ENCODE measurements at places on chromosomes 5 and 9. TPM values are rescaled to one million over a fixed set of nuclear protein-coding genes. Genes with fewer than 3 reads are reported as not detected.

The CDH18 gene
- total RNA-seq: not detected

The CPEB4 gene
- 104 TPM for total RNA-seq

The C9orf152 gene
- total RNA-seq: not detected

The NUTM2F gene
- not detected for total RNA-seq

The ESM1 gene
- total RNA-seq: 3.8 TPM

The MARCOL gene
- not detected for total RNA-seq

The STK32A gene
- total RNA-seq: 0.16 TPM

The ARID3C gene
- not detected for total RNA-seq

The FGF18 gene
- total RNA-seq: 13.7 TPM

The PSIP1 gene
- total RNA-seq: 20.9 TPM

The LURAP1L gene
- 5.7 TPM for total RNA-seq

The PCSK1 gene
- total RNA-seq: 0.81 TPM

DNA sequence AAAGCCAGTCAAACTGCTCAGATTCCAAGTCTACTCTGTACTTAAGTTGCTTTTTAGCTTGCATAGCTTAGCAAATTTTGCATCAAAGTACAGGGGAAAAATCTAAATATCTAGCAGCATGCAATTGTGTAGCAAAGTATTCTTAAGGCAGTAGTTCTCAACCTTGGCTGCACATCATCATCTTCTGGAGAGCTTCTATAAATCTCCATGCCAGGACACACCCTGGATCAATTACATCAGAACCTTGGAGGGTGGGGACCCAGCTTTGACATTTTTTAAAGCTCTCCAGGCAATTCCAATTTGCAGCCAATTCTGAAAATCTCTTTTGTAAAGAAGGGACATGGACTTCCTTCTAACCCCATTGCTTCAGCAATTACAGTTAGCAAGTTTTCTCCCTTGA is 187.5 kb downstream of the SNCAIP start:
- H3K27ac ChIP-seq: peak overlapping the region; percentile 63
- H3K36me3 ChIP-seq: no peaks in the 10 kb centered on the region
- no peak overlapping the region for H3K4me3 ChIP-seq
- H3K4me1 ChIP-seq: no peaks in the 10 kb centered on the region
- H3K27me3 ChIP-seq: no peaks in the 10 kb centered on the region

DNA sequence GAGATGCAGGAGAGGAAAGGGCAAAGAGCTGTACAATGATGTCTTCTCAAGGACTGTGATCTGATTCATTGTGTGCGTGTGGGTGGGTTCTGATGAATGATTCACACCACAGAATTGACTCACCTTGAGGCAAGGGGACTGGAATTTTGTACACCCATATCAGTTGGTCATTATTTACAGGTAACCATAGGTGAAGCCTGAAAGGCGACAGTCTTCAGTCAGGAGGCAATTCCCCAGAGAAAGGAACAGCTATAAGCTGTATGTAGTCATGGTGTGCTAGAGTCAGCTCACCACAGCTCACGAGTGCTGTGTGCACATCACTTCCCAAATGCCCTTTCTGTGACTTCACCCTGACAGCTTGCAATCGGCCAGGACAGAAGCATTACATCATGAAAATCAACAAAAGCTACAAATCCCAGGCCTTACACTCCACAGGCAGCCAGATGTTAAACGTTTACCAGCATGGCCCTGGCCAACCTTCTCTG is 87.6 kb upstream of the RPS23 start:
- H3K4me1 ChIP-seq: no peaks in the 10 kb centered on the region
- H3K27ac ChIP-seq: no peak overlapping the region
- H3K36me3 ChIP-seq: no peaks in the 10 kb centered on the region
- no peaks in the 10 kb centered on the region for H3K27me3 ChIP-seq
- no peak overlapping the region for H3K4me3 ChIP-seq

DNA sequence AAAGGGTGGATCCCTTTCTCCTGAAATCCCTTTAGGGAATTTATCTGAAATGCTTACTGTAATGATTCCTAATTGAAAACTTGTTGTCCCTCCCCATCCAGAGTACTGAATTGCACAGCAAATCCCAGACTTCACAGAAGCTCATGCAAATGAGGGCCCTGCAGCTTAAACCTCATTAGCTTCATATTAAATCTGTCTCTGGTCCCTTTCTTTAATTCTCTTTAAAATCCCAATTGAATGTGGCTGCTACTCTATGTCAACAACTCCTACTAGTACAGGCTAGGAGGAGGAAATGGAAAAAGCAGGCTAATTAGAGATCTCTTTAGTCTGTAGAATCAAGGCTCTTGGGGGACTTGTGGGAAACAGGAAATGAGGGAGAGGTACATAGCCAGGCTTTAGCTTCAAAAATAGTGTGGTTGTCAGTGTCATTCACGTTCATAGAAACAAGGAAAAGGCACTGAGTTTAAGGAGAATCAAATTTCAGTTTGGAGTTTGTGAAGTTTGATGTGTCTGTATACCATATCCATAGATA is 191.3 kb upstream of the PRDM9 start:
- H3K4me1 ChIP-seq: no peaks in the 10 kb centered on the region
- no peak overlapping the region for H3K27ac ChIP-seq
- no peak for DNase-seq

DNA sequence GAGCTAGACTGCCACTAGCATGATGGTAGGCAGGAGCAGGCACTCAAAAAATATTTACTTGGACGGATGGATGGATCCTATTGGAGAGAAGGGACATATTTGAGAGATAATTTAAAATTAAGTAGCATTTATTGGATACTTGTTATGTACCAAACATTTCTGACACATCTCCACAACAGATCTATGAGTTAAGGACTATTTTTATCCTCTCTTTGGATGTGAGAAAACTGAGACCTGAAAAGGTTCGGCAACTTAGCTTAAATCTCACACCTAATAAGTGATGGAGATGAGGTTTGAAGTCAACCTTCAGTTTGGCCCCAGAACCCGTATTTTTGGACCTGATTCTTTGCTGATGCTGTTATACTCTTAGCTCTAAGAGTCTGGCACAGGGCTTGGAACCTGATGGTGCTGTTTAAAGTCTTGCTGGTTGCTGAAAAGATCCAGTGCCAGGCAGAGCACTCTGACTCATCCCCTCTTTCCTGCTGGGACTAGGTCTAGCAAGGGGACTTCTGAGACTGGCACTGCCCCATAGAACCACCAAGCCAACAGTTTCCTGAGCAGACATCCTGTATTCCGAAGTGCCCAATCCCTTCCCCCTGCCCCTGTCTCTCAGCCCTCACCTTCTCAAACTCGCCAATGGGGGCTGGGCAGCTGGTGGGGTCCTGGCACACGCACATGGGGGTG is 15.6 kb downstream of the SPARC start:
- H3K27ac ChIP-seq: peak overlapping the region; percentile 81
- H3K4me3 ChIP-seq: no peak overlapping the region
- H3K27me3 ChIP-seq: no peaks in the 10 kb centered on the region
- no peak for DNase-seq
- H3K4me1 ChIP-seq: peaks cover 98% of the 10 kb centered on the region
- peaks cover 6% of the 10 kb centered on the region for H3K36me3 ChIP-seq

DNA sequence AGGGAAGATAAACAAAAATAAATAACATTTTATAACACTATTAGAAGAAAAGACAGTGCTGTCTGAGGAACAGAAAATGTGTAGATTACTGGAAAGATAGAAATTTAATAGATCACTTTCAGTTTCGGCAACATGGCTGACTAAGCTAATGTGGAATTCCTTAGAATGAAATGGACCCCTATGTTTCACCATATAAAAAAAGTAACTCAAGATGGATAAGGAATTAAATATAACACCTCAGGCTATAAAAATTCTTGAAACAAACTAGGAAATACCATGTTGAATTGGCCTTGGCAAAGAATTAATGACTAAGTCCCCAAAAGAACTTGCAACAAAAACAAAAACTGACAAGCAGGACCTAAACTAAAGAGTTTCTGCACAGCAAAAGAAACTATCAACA is 558.3 kb downstream of the CHSY3 start:
- H3K4me1 ChIP-seq: no peaks in the 10 kb centered on the region
- no peaks in the 10 kb centered on the region for H3K27me3 ChIP-seq
- H3K36me3 ChIP-seq: no peaks in the 10 kb centered on the region

DNA sequence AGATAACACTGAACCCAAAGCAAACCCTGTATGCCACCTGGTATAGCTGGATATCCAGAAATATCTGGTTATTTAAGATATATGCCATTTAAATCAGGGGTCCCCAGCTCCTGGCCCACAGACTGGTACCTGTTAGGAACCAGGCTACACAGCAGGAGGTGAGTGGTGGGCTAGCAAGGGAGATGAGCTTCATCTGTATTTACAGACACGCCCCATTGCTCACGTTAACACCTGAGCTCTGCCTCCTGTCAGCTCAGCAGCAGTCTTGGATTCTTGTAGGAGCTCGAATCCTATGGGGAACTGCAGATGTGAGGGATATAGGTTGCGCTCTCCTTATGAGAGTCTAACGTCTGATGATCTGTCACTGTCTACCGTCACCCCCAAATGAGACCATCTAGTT is 646.6 kb downstream of the TLE4 start:
- DNase-seq: no peak
- H3K36me3 ChIP-seq: no peaks in the 10 kb centered on the region
- no peak overlapping the region for H3K4me3 ChIP-seq
- no peaks in the 10 kb centered on the region for H3K27me3 ChIP-seq
- H3K4me1 ChIP-seq: no peaks in the 10 kb centered on the region
- H3K27ac ChIP-seq: no peak overlapping the region

DNA sequence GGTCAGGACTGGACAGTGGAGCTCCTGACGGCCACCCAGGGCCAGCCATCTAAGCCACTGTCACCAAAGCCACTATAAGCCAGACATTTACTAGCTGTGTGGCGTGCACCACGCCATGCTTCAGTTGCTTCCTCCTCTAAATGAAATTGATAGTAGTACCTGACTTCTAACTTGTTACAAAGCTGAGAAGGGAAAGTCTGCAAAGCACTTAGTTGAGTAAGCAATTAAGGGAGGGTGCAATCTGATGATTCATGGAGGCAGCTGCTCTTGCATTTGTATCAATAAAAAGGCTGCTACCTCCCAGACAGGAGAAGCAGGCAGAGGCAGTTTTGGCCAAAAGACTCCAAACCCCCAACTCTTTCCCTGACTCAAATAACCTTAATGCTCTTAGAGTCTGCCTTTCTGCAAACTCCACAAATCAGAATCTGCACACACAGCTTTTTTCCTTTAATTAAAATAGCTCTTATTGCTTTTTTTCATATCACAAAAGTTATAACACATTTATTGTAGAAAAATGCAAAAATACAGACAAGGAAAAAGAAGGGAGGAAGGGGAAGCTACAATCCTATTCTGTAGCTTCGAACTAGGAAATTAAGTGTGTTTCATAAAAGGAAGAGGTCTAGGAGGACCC is 19.3 kb upstream of the RAPGEF1 start:
- H3K27ac ChIP-seq: no peak overlapping the region
- no peaks in the 10 kb centered on the region for H3K27me3 ChIP-seq
- DNase-seq: no peak
- no peaks in the 10 kb centered on the region for H3K4me1 ChIP-seq
- no peaks in the 10 kb centered on the region for H3K36me3 ChIP-seq
- H3K4me3 ChIP-seq: no peak overlapping the region

- H3K27ac ChIP-seq: no peak overlapping the region
- no peak overlapping the region for H3K4me3 ChIP-seq
- H3K36me3 ChIP-seq: no peaks in the 10 kb centered on the region
Observed at GRCh38 chr9:124266139-124266825, 8.5 kb downstream of the NEK6 start.

GRCh38 chr9:82797534-82797933 is 265.4 kb downstream of the RASEF start:
- no peak overlapping the region for H3K27ac ChIP-seq
- H3K36me3 ChIP-seq: no peaks in the 10 kb centered on the region
- peak; percentile 75 for DNase-seq

DNA sequence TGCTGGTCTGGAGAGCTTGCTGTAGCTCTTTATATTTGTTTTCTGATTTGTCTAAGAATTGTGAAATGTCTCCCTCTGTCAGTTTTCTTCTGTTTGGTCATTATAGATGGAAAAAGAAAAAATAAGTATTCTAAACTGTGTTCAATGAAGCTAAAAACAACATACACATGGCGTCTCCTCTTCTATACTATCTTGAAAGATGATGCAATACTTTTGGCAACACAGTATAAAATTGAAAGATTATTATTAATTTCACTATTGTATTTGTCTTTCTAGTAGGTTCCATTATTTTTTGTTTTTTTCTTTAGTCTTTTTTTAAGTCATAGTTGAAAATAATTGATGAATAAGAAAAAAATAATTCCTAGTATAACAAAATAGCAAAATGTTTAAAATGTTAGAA is 22.5 kb downstream of the CCDC192 start:
- no peak for DNase-seq
- H3K27me3 ChIP-seq: no peaks in the 10 kb centered on the region
- no peaks in the 10 kb centered on the region for H3K4me1 ChIP-seq

- no peak overlapping the region for H3K4me3 ChIP-seq
- H3K4me1 ChIP-seq: no peaks in the 10 kb centered on the region
- DNase-seq: no peak
- H3K27me3 ChIP-seq: no peaks in the 10 kb centered on the region
Observed at GRCh38 chr5:57937501-57938173, 455.0 kb upstream of the ACTBL2 start.

DNA sequence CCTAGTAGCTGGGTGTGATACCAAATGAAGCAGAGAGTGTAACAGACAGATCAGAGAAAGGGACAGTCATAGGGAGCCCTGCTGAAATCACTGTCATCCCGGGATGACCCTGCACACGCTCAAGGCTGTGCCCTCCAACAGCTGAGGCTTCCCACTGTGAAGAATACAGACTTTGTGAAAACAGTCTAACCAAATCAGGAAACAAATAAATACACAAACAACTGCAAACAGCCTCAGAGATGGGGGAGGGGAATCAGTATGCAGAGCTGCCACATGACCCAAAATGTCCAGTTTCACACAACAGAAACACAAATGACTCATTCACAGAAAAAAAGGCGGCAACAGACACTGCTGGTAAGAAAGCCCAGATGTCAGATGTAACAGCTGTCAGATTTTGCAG is 101.9 kb downstream of the ADAMTS2 start:
- H3K4me1 ChIP-seq: no peaks in the 10 kb centered on the region
- H3K27me3 ChIP-seq: no peaks in the 10 kb centered on the region
- DNase-seq: no peak
- no peak overlapping the region for H3K27ac ChIP-seq

GRCh38 chr9:19445452-19445851 is 36.6 kb downstream of the ACER2 start:
- no peak overlapping the region for H3K4me3 ChIP-seq
- no peak for DNase-seq
- no peaks in the 10 kb centered on the region for H3K36me3 ChIP-seq
- no peaks in the 10 kb centered on the region for H3K27me3 ChIP-seq
- no peaks in the 10 kb centered on the region for H3K4me1 ChIP-seq
- no peak overlapping the region for H3K27ac ChIP-seq

GRCh38 chr9:83956086-83956435 is 24.0 kb downstream of the HNRNPK start:
- H3K27me3 ChIP-seq: no peaks in the 10 kb centered on the region
- peak; percentile 33 for DNase-seq
- H3K4me1 ChIP-seq: no peaks in the 10 kb centered on the region
- H3K4me3 ChIP-seq: peak overlapping the region; percentile 67
- H3K36me3 ChIP-seq: peaks cover 40% of the 10 kb centered on the region

GRCh38 chr5:1055896-1056610 is 47.5 kb downstream of the NKD2 start:
- H3K27me3 ChIP-seq: no peaks in the 10 kb centered on the region
- no peak overlapping the region for H3K4me3 ChIP-seq
- peaks cover 92% of the 10 kb centered on the region for H3K36me3 ChIP-seq
- peaks cover 13% of the 10 kb centered on the region for H3K4me1 ChIP-seq
- DNase-seq: peak; percentile 24

GRCh38 chr5:14854799-14855198 is 16.8 kb downstream of the ANKH start:
- no peaks in the 10 kb centered on the region for H3K36me3 ChIP-seq
- peaks cover 3% of the 10 kb centered on the region for H3K4me1 ChIP-seq
- H3K4me3 ChIP-seq: no peak overlapping the region
- DNase-seq: no peak
- H3K27ac ChIP-seq: peak overlapping the region; percentile 28

Data from heart left ventricle (tissue), 16 donors.